Choroid plexus epithelial cell (primary cell): ENCODE measurements at places on chromosomes 6 and 20.
A peak's percentile ranks its signal among the peaks of the same experiment; 100 is the strongest.

DNA sequence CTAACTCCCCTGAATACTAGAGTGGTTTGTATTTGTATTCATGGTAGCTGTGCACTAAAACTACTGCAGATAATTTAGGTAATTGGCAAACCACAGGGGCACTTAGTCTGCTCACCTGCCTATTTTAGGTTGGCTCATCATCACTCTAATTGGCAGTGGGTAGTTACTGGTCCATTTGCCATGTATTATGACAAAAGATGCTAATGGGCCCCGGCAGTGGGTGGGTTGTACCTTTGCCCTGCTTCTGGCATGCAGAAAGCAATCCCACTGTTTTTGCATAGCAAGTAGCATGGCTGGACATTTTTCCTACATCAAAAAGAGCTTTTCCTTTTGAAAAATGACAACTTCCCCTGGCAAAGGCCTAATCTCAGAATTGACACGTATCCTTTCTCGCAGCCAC is 741.4 kb upstream of the MAP3K7 start:
- DNase-seq = no peak

- no peak for DNase-seq
Measured at GRCh38 chr20:9615766-9616454, 101.5 kb downstream of the LAMP5 start.

- peak; percentile 6 for DNase-seq
Measured at GRCh38 chr6:82521369-82521768, 157.8 kb downstream of the TPBG start.

DNA sequence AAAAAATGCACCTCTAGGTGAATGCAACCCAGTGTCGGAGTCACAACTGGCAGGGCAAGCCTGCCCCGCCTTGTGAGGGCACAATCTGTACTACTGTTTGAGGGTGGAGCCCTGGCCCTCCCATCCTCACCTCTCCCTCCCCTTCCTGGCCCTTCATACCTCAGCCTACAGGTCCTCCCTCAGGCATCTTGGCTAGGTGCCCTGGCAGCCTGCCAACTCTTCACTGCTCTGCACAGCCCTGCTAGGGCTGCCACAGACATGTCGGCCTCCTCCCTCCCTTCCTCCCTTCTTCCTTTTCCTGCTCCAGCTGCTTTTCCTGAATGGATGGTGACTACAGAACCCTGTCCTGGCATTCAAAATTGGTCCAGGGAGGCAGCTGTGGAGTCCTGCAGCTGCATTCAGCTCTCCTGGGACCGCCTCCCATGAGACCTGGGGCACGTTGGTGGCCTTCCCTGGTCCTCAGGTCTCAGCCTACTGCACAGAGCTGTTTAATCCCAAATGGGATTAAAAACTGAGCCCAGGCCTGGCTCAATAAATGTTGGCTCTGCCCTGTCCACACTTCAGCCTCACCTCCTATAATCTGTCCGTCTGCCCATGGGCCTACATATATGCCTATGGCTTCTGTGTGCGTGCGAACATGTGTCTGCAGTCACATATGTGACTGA is 52.7 kb downstream of the CDH22 start:
- peak; percentile 64 for DNase-seq
